Left cardiac atrium (tissue), 4 donors: ENCODE measurements at places on chromosomes 5 and 9. TPM values are rescaled to one million over a fixed set of nuclear protein-coding genes. Genes with fewer than 3 reads are reported as not detected.

Gene WDR36
- total RNA-seq = 18.0 TPM

Gene HAVCR2
- 11.4 TPM for total RNA-seq

Gene TAF11L5
- total RNA-seq = not detected

Gene C9orf50
- total RNA-seq = not detected

Gene PHPT1
- total RNA-seq = 189 TPM

DNA sequence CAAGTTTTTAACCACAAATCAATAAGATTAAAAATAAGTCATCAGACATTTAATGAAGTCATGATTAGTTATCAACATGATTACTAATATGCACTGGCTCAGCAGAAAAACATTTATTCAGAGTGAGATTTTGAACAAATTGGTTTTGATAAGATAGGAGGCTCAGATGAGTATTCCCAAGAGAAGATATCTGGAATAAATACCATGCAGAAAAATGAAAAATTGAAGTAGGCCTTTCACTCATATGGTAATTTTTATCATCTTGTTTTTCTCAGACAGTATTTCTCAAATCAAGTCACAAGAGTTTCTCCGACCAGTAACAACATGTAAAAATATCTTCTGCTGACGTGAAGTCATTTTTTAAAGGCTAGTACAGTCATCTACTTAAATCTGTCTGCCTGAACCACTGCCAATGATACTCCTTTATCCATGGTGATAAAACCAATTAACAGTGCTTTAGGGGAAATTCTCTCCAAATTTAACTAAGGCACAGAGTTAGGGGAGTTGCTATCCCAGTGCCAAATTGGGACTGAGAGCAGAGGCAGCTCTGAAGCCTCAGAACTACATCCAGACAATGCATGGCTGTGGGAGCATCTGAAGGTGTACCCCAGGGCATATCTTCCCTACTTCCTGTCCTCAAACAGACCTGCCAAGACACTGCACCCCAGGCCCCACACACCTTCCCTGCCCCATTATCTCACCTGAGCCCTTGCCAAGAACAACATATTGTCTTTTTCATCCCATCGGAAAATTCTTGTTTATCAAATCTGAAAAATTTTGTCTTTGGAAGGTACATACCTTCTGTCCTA, 105.5 kb upstream of the TSLP start:
- DNase-seq = no peak

DNA sequence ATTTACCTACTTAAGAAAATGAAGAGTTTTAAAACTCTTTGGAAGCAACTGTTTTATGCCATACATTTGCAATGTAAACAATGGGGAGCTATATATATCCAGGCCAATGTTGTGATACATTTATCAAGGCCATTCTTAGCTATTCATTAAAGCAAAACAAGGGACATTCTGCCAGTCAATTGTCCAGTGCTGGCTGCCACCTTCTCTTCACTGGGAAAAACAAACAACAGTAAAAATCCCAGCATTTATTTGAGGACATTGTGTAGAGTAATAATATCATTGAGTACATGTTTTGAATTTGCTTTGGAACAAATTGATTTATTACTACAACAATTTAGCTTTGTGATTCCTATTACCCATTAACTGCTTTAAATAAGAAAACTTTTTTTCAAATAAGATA, 1107.4 kb downstream of the DTWD2 start:
- DNase-seq = no peak

- no peak for DNase-seq
Measured at GRCh38 chr5:132313961-132314432, 19.8 kb downstream of the SLC22A4 start.

- DNase-seq = no peak
Measured at GRCh38 chr5:97531549-97531948, 348.5 kb upstream of the RIOK2 start.

GRCh38 chr5:177594071-177594470, 2.1 kb downstream of the TMED9 start:
- DNase-seq = no peak

GRCh38 chr5:142520885-142521284, 165.0 kb downstream of the FGF1 start:
- no peak for DNase-seq

DNA sequence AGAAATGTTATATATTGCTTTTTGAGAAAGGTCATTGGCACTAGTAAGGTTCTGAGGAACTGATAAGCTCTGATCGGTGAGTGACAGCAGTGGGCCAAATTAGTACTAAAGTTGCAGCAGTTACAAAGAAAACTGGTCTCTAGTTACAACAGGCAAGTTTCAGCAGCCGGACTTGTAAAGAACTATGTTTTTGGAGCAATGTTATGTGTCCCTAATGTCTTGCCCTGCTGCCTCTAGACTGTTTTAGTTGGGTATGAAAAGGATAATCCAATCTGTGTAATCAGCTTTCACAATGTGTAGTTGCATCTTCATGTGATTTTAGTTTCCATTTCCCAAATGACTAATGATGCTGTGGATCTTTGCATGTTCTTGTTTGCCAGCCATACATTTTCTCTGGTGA, 113.5 kb downstream of the CAMK4 start:
- DNase-seq = no peak

DNA sequence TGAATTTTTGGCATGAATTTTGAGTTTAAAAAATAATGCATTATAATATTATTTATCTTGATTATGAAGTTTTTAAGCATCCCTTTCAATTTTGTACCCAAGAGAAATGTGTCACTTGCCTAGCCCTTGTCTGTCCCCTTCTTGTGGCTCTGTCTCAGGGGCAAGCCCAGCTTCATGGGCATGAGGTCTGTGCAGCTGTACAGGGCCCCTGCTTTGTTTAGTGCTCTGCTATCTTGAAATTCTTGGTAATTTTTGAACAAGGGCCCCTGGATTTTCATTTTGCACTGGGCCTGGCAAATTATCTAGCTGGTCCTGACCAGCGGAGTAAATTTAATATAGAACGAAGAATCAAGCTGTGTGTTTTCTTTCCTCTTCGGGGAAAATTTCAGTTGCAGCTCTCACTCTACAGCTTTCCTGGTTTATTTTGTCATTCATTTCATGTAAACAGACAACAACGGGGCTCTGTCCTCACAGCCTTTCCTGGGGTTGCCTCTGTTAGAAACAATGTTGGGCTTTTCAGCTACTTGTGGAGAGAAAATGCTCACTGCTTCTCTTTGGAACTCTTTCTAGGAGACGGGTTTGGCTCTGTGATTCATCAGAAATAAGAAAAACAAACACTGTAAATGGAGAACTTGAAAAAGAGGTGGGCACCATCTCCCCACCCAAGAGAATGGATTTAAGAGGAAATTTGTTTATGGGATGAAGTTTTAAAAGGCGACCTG, 41.1 kb downstream of the LIX1 start:
- no peak for DNase-seq

DNA sequence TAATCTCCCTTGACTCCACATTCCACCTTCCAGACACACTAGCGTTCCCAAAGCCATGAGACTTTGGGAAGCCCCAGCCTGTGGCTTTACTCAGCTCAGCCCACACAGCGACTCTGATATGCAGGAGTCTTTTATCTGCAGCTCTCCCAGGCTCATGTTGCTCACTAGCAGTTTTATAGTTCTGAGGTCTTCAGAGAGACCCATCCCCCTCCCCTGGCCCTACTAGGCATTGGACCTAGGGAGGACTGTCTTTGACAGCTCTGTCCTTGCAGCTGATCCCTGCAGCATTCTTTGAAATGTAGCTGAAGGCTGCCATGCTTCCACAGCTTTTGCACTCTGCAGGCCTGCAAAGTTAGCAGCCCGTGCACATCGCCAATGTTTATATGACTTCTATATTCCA, 19.9 kb upstream of the CYLC2 start:
- DNase-seq = no peak

GRCh38 chr9:34459941-34460340, 1.3 kb downstream of the DNAI1 start:
- no peak for DNase-seq

- no peak for DNase-seq
Measured at GRCh38 chr5:135462304-135462703, 10.2 kb upstream of the TIFAB start.

DNA sequence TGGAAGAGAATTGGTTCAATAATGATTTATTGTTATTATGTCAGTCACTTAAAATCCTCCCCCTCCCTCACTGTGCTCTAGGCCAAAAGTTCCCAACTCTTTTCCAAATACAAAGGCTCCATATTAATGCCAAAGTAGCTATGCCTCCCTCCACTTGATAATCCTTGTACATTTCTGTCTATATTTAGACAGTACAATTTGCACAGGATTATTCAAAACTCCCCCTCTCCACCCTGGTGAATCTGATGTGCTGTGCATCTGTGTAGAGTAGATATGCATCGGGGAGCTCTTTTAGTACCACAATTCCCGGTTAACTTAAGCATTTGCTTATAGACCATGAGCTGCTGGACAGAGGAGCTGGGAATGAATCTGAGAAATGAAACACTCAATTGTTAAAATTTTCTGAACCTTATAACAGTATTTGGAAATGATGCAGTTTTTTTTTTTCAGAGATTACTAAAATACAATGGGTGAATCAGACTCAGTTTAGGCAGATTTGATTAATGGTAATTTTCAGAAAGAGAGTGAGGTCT, 27.6 kb downstream of the GLRA1 start:
- no peak for DNase-seq

GRCh38 chr5:35354751-35355150, 124.5 kb upstream of the PRLR start:
- DNase-seq = no peak
